ENCODE measurements at places on chromosomes 11 and 22. TPM values are rescaled to one million over a fixed set of nuclear protein-coding genes. Genes with fewer than 3 reads are reported as not detected.

Gene ARHGAP20
- total RNA-seq = 0.62 TPM

Gene APOL6
- total RNA-seq = 2.1 TPM

Gene HTR3A
- not detected for total RNA-seq

Gene OR52N1
- total RNA-seq = not detected

Gene TRIM49B
- not detected for total RNA-seq

Gene C11orf42
- total RNA-seq = not detected

Gene TREH
- not detected for total RNA-seq

GRCh38 chr11:3866206-3866605 is 10.7 kb downstream of the STIM1 start:
- DNase-seq = no peak

- no peak for DNase-seq
Observed at GRCh38 chr11:118129471-118130172, 23.0 kb downstream of the SCN4B start.

DNA sequence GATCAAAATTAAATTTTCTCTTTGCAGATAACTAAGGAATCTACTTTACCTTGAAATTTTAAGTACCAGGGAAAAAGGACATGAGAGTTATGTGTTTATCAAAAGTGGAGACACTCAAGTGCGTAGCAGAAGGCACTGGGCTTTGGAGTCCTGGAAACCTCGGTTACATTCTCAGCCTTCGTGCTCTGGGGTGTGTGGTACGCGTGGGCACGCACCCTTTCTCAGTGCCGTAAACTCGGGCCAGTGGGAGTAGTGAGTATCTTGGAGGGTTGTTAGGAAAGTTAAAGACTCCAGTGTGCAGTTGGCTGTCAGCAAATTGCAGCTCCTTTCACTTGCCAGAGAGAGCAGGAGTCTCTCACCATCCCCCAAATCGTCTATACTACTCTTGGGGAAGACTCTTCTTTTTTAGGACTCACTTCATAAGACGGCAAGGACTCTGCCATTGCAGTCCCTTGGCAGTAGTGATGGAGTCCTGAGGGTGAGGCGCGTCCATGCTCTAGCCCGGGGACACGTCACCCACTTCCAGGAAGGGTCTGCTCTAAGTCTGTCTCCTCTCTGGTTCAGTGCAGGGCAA is 171.8 kb downstream of the TBC1D22A start:
- DNase-seq = no peak

- no peak for DNase-seq
Observed at GRCh38 chr22:47290706-47291430, 528.4 kb downstream of the TBC1D22A start.

DNA sequence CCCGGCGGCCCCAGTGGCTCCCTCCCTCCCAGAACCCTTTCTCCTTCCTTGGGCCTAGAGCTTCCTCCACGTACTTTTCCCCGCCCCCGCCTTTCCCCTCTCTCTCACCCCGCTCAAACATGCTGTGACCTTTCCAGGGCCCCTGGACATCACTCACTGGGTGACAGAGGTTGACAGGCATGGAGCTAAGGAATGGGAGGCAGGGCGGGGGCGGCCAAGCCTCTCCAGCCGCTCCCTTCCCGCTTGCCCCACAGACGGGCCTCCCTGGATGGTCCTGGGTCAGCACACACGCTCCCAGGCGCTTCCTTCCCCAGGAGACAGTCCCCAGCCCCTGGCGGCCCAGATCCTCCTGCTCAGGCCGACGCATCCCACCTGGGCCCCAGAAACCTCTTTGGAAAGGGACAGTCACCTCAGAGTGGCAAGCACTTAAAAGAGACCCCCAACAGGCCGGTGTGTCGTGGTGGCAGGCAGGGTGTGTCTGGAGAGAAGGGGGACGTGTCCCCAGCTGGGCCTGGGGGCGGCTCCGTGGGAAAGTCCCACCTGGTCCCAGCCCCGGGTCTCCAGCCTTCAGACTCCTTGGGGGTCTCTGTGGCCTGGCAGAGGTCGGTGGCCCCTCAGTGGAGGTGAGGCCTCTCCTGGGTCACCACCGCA is 8.8 kb downstream of the H19 start:
- DNase-seq = peak; percentile 20

DNA sequence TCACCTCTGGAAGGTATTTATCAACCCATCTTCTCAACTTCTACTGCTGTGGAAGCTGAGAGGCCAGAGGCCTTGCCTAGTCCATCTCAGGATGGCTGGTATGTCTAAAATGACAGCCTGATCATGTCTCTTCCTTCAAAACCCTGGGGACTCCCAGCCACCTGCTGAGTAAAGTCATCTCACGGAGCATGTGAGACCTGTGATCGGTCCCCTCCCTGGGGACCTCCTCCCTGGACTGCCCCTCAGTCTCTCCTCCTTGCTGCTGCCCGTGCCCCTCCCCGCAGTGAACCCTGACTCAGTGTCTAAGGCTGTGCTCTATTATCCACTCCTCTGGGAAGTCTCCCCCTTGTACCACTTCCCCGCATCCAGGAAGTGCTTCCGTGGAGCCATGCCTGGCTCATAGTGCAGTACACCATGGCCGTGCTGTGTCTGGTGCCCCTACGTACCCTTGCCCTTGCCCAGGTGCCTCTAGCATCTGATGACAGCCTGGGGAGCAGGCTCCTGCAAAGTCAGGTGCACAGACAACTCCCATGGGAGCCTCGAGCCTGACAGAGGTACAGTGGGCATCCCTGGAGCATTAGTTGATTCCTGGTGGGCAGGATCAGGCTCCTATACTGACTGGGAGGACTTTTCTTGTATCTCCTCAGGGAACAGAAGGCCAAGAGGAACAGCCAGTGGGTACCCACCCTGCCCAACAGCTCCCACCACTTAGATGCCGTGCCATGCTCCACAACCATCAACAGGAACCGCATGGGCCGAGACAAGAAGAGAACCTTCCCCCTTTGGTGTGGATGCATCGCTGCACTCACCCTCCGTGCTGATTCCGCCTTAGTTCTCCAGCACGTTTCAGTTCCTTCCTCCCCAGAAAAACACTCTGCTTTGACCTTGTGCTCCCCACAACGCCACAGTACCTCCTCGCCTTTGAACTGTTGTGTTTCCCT is 13.8 kb downstream of the SMARCB1 start:
- DNase-seq = peak; percentile 78

DNA sequence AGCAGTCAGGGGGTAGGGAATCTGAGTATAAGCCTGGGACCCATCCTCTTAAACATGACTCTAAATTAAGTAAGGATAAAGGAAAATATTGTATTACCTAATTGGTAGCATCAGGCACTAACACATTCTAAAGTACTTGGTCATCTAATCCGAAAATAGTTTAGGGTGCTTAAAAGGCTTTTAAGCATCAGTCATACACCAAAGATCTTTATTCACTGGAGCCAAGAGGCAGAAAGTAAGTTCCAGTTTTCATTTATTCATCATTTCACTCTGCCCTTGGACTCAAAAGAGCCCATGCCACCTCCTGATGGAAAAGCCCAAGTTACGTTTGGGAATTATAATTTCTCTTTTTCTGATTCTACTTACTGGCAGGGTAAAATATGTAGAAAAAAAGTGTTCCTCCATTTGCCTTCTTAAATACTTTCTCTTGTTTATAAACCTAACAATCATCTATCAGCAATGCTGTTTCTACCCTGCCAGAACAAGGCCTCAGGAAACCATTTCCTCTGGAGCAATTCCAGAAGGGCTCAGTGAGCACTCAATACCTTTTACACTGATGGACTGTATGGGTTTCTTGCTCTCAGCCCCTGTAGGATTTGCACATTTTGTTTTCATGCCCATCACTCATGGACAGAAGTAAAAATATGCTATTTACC is 120.1 kb upstream of the SLC5A12 start:
- DNase-seq = no peak

DNA sequence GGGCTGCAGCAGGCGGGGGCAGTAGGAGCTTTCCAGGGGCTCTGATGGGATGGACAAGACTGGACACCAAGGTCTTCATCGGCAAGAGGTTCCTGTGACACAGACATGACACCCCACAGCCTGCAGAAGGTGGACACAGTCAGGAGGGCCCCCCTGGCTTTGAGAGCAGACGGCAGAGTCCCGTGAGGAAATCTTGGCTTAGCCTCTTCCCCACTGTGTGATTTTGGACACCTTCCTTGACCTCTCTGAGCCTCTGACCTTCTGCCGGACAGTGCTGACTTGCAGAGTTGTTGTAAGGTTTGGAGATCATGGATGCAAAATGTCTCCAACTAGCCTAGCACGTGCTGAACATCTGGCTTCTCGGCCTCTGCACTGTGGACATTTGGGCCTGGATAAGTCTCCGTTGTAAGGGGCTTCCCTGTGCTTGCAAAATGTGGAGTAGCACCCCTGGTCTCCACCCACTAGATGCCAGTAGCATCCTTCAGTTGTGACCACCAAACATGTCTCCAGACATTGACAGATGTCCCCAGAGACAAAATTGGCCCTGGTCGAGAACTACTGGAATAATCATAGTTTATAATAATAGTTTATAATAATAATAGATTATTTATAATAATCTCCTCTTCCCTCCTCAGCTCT is 54.6 kb downstream of the MCM5 start:
- DNase-seq = no peak

DNA sequence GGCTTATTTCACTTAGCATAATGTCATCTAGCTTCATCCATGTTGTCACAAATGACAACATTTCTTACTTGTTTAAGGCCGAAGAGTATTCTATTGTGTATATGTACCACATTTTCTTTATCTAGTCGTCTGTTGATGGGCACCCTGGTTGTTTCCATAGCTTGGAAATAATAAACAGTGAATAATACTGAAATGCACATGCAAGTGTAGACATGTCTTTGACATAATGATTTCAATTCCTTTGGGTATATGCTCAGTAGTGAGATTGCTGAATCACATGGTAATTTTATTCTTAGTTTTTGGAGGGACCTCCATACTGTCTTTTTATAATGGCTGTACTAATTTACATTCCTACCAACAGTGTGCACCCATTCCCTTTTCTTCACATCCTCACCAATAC is 508.0 kb downstream of the NELL1 start:
- DNase-seq = no peak

- peak; percentile 89 for DNase-seq
Observed at GRCh38 chr11:47587723-47588326, 1.3 kb downstream of the FAM180B start.

GRCh38 chr11:18248561-18248960 is at the start of gene SAA2:
TSS of gene SAA2 (minus strand) at chr11:18248668. CDS start at chr11:18248011, 657 bp downstream.
- no peak for DNase-seq

- peak; percentile 89 for DNase-seq
Observed at GRCh38 chr22:50015451-50016307, 3.1 kb upstream of the IL17REL start.

DNA sequence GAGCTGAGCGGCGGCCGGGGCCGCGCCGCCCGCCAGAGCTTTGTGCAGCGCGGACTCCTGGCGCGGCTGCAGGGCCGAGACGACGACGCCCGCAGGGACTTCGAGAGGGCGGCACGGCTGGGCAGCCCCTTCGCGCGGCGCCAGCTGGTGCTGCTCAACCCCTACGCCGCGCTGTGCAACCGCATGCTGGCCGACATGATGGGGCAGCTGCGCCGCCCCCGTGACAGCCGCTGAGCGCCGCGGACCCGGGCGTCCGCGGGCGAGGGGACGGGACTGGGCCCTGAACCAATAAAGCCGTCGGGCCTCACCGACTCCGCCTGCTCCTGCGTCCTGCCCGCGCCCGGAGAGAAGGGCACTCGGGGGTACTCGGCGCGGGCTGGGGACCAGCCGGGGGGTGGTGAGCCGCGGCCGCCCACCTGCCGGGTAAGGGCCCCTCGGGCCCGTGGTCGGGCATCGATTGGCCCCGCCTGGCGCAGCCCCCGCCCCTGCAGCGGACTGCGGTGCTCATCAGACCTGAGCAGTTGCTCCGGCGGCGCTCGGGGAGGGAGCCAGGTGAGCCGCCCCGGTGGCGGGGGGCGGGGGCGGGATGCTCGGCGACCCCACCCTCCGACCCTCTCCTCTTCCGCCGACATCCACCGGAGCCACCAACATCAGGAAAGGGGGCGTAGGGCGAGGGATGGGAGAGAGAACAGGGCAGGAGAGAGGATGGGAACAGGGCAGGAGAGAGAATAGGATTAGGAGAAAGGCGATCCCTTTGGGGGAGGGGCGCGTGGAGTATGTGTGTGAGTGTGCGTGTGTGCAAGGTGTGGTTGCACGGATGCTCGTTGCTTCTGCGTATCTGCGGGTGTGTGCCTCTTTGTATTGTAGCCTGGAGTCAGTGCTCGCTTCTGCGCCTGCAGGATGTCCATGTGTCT is at the start of gene TMEM25:
TMEM25 (plus strand) TSS at position 510 of the 914 bp plus-strand sequence. CDS start 610 bp downstream, outside the sequence.
- DNase-seq = no peak

DNA sequence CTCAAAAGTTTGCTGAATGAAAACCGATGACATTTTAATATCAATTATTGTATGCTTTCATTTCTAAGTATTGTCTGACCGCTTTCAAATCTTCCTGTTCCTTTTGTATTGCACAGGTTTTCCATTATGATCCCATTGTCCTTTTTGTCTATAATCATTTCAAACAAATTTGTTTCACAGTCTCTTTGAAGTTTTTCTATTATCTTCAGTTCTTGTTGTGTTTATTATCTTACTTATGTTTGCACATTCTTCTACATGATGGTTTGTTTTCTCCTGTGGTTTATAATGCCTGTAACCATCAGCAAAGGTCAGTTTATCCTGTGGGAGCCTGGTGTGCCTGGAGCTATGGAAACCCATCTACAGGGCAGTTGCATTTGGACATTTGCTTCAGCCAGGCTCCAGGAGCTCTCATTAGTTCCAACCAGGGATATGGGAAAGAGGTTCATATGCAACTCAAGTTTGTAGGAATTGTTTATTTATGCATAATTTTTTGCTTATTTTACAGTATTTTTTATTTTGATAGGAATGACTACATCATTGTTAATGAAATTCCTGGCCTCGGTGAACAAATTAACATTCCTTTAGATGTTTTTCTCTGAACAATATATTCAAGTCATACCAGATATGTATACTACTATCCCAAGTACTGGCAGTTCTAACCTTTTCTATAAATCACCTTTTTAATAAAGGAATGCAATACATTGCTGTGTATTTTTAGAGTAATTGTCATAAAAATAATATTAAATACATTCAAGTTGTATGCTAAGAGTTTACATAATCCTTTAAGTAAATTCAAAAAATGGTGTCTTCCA is 179.2 kb downstream of the SBF2 start:
- no peak for DNase-seq

GRCh38 chr11:134015556-134015955 is 53.3 kb upstream of the JAM3 start:
- DNase-seq = no peak

GRCh38 chr11:66762088-66762487 is 33.1 kb upstream of the SPTBN2 start:
- no peak for DNase-seq

DNA sequence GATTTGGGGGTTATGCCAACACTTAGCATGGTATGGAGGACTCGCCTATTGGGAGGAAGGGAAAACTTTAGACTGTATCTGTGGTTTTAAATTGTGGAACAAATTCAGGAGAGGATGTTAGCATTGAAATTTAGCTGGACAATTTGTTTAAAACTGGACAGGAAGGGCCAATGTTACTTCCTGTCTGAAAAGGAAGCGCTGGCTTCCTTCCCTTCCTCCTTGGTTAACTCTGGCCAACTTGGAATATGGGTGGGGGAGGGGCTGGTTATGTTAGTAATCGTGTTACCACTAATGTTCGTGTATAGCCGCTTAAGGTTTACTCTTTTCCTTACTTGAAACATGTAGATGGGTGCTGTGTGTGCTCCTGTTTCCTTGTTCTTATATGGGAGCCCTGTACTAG is 13.9 kb downstream of the CTNND1 start:
- DNase-seq = no peak
